Effector CD4-positive, alpha-beta T cell (primary cell): ENCODE measurements at places on chromosomes 7 and 10.

GRCh38 chr10:118241229-118242137 lies 100.6 kb downstream of the FAM204A start:
- peak; percentile 54 for DNase-seq

DNA sequence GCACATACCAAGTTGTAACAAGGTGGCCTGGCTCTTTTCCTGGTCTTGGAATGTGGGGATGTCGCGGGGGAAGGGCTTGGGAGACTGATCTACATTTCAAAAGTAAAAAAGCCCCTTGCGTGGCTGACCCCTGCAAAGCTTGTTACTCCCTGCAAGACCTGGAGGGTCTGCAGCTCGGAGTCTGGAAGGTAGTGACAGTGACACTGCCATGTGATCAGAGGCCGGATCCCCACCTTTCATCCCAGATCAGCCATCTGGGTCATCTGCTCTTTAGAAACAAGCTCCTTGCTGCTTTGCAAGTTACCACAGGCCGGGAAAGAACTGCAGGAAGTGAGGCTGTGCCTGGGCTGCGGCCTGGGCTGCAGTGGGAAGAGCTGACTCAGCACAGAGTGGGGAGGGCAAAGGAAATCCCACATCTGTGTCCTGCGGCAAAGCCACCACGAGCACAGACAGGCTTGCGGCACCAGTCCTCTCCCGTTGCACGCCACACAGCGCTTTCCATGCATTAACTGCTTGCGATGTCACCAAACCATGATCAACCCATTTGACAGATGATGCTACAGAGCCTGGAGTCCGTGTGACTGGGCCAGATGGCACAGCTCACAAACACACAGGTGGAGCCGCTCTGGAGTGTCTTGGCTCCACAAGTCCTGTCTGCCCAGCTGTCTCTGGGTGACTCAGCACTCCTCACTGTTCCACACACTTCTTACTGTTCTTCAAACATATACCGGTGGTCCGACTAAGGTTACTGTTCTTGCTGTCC lies 97.7 kb downstream of the SH3PXD2A start:
- no peak for DNase-seq

DNA sequence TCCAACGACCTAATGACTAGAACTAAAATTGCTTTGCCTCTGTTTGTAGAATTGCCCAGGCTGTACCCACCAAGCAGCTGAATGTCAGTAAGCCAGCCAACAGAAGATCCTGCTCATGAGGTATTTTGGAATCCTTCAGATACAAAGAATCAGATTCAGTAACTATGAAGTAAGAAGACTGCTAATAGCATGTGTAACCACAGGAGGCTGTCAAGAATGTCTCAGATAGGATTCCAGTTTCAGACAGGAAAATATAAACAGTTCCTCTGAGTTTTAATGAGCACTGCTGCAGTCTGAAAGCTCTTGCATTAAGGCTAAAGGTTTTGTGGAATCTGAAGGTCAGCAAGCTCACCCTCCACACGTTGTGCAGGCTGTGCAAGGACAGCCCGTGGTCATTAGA lies 112.6 kb upstream of the ADAM12 start:
- DNase-seq, result no peak

DNA sequence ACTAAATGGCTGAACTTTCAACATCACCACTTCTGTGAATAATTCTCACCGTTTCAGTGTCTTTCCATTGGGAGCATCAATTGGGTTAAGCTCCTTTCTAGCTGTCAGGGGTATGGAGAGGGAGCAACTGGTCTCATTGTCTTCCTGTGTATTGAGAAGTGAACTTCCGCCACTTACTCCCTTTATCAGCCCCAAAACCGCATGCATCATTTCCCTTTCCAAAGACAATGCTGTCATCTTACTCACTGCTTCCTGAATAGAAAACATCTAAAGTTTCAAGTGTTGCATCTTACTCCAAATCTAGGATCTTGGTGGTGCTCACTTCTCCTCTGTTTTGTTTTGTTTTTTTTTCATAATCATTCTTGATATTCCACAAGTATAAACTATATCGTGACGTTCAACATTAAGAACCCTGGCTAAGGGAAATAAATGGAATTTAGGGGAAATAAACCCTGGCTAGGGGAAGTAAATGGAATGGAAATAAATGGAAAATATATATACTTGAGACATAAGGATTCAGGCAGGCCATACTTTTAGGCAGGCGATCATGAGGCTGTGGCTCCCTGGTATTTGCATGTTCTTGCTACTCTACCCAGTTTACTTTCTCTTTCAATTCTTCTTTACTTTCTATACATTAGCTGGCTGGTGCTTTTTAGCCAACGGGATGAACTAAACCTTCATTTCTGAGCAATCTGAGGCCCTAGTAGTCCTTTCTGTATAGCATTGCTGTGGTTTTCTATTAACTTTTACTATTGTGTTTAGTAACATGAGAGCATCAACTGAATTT lies 371.9 kb downstream of the BMPER start:
- DNase-seq, result no peak

- peak; percentile 14 for DNase-seq
Measured at GRCh38 chr10:129877773-129878371, 86.2 kb downstream of the EBF3 start.

GRCh38 chr10:78846760-78847159 lies 222.0 kb upstream of the ZMIZ1 start:
- no peak for DNase-seq

DNA sequence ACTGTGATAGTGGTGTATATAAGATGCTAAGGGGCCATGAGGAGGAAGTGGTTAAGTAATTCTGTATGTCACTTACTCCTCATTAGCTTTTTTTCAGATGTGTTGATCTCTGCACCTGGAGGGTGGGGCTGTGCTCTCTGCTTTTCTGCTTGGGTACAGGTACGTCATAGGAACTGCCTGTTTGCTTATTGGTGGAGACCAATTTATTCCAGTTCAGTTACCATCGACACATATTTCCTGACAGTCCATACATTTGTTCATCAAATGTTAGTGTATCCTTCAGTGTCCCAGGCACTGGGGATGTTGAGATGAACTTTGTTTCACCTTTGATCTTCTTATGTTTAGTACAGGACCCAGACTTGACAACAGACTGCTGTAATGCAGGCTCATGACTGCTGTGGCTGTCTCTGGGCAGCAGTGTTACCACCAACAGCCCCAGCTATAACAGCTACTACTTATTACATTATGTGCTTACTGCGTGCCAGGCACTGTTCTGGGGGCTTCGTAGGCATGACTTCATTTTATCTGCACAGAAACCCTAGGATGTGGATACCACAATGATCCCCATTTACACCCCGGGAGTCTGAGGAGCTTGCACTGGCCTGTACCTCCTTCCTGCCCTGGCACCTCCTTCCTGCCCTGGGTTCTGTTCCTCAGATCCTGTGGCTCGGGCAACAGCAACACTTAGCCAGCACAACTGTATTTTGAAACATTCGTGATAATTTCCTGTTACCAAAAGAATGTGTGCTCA lies 87.4 kb downstream of the BUB3 start:
- peak; percentile 55 for DNase-seq

DNA sequence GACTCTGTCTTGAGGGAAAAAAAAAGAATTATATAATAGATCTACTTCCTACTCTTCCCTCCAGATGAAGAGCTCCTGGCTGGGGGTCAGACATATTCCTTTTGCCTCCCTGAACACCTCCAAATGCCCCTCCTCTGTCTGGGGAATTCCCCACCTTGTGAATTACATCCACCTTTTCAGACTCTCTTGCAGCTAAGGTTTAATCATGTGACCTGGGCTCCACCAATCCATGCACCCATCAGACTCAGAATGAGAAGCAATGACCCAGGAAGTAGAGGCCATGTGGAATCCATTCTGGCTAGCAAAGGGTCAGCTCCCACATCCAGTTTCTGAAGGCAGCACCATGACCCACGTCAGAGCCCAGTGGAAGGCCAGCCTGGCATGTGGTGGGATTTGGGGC lies 93.6 kb upstream of the CUX1 start:
- no peak for DNase-seq

GRCh38 chr10:73743905-73744663 lies at the start of gene SEC24C:
Gene SEC24C (plus strand): TSS chr10:73744372. CDS start chr10:73746833, 2,461 bp downstream.
- DNase-seq, result peak; percentile 95

DNA sequence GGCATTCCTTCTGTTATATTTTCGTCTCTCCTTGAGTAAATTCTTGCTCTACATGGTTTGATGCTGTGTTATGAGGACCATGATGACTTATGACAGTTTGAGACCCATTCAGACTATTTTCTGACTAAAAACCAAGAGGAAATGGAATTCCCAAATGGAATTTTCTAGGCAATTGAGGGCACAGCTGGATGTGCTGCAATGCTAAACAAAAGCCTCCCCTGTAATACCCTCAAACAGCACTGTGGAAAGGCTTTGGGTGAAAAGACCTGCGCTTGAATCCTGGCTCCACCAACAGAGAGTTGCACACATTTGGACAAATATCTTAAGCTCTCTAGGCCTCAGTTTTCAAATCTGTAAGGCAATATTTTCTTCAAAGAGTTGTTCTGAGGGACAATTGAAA lies 129.1 kb downstream of the PRKG1 start:
- DNase-seq, result no peak

DNA sequence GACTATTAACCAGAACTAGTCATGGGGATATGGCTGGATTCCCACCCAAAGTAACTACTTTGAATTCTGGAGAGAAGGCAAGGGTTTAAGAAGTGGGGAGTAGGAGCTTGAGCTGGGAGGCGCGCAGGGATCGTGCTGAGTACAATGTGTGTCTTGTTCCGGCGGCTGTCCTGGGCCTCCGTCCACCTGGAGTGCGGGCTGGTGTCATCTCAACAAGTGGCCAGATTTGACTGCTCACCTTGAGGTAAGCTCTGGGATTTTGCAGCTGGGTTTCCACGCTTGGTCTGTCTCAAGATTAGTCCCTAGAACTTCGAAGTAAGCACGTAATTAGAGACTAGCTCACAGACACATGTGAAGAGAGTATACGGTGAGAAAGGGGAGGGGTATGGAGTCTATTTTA lies 49.4 kb downstream of the GLRX3 start:
- no peak for DNase-seq

DNA sequence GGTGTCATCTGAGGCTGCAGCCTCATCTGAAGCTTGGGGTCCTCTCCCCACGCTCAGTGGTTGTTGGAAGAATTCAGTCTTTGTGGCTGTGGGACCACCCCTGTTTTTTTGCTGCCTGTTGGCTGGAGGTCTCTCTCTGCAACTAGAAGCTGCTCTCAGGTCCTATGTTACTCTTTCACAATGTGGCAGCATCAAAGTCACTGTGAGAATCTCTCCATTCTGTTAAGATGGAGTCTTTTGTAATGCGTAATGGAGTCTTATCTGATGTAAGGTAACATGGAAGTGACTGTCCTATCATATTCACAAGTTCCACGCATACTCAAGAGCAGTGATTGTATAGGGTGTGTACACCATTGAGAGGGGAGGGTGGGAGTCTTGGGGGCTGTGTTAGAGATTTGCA lies 24.9 kb downstream of the TSPAN13 start:
- no peak for DNase-seq

DNA sequence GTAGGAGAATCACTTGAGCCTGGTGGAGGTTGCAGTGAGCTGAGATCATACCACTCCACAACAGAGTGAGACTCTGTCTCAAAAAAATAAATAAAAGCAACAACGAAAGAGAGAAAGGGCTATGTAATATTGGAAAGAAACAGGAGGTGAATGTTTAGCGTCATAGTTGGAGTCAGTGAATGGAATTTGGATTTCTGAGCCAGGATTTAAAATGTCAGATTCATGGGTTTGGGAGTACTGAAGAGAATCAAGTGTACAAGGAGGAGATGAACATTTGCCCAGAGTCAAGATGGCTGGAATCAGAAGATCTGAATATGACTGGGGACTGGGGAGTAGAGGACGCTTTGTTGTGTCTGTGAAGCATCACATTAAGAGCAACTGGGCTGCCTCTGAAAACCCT lies 366.4 kb downstream of the GALNT17 start:
- no peak for DNase-seq

- DNase-seq, result no peak
Measured at GRCh38 chr10:10716972-10717371, 300.7 kb upstream of the CELF2 start.

GRCh38 chr10:124736491-124737136 lies 7.6 kb downstream of the FAM53B start:
- DNase-seq, result no peak

GRCh38 chr10:3220853-3221252 lies 48.3 kb upstream of the PITRM1 start:
- no peak for DNase-seq

DNA sequence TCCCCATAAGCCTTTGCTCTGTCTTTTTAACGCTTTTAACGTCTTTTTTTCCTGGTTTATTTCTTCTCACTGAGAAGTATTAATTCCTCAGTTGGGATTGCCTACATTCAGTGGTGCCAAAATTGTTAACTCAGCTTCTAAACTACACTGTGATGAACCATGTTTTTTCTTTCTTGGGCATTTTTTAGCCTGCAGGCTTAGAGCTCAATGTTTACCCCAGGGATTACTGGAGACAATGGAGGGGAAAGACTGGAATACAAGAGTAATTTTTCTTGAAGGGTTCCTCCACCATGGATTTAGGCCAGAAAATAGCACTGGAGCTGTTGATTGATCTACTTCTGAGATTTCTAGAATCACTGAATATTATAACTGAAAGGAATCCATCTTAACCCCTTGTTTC lies 19.8 kb downstream of the STAMBPL1 start:
- DNase-seq, result no peak

DNA sequence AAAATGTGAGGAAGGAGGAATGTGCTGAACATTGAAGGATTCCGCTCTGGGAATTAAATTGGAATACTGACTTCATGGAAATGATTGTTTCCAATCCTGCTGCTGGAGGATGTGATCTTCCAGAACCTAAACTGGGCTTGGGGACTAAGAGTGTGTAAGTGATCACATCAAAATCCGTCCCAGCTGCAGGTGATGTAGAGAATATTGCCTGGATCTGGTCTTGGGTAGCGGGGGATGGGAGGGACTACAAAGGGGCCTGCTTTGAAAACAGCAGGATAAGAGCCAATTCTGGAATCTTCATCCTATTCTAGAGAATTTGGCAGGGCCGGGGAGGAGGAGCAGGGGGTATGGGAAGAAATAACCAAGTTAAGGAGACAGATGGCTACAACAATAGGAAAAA lies 552.2 kb upstream of the FZD8 start:
- DNase-seq, result no peak
